ENCODE measurements at places on chromosomes 7 and 10.
A peak's percentile ranks its signal among the peaks of the same experiment; 100 is the strongest.

DNA sequence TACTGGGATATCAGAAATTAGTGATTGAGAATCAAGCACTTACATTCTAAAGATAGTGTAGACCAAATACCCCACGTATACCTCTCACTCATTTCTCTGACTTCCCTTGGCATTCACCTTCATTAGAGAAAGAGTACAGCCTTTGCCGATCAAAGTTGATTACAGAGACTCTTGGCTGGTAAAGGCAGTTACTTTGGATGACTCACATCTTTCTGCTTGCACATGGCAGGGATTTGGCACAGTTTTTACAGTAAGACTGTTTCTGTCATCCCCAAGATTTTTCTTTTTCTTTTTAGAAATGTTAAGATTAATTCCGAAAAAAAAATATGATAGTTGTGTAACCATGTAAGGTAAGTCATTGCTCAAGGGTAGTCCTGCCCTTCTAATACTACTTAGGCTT is 143.0 kb downstream of the TSPAN12 start:
- DNase-seq: no peak

DNA sequence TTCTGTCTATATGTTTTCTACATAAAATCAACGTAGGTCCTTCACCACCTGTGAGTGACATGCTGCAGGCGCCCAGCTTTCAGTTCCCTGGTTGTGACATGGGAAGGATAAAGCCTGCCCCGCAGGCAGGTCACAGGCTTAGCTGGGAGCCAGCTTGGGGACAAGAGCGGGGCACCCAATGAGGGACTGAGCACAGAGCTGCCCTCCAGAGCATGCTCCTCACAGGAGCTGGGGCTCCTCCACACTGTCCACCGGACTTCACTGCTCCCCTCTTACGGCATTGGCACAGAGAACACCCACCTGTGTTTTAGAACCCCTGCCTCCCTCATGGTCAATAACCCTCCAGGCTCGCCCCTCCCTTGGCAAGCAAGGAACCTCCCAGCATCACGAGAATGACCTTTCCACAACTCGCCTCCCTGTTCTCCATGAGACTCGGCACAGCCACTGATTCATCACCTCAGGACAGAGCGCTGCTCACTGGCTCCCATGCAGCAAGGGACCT is 187.1 kb downstream of the TNS3 start:
- DNase-seq: no peak

GRCh38 chr10:54985732-54986131 is 184.7 kb upstream of the PCDH15 start:
- DNase-seq: peak; percentile 75

DNA sequence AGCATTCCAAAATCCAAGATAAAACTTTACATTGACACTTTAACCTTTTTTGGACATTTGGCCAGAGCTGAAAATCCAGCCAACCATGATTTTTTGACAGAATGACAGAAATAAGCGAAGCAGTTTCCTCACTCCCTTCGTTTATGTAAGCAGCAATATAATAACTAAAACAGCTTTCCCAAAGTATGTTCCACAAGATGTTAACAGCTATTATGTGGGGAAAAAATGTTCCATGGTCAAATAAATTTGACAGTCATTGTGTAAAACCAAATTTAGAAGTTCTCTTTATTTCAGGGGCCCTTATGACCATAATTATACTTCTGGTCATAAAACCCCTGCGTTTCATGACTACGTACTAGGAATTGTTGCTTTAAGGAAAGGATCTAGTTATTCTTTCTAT is 416.5 kb downstream of the MAGI2 start:
- DNase-seq: no peak

- DNase-seq: peak; percentile 63
These were observed 8.0 kb downstream of the COA1 start for GRCh38 chr7:43721193-43721806.

DNA sequence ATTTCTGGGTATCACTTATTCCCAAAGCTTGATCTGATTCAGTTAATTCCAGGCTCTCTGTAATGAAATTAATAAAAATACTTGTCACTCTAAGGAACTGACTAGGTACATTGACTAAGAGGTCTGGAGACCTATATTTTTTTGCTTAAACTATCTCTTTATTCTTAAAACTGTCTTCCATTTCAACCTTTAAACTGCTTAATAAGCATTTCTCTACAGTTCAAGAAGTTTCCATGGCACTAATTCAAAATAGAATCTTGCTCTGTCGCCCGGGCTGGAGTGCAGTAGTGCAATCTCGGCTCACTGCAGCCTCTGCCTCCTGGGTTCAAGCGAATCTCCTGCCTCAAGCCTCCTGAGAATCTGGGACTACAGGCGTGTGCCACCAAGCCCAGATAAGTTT is 117.4 kb downstream of the MTPAP start:
- DNase-seq: no peak

DNA sequence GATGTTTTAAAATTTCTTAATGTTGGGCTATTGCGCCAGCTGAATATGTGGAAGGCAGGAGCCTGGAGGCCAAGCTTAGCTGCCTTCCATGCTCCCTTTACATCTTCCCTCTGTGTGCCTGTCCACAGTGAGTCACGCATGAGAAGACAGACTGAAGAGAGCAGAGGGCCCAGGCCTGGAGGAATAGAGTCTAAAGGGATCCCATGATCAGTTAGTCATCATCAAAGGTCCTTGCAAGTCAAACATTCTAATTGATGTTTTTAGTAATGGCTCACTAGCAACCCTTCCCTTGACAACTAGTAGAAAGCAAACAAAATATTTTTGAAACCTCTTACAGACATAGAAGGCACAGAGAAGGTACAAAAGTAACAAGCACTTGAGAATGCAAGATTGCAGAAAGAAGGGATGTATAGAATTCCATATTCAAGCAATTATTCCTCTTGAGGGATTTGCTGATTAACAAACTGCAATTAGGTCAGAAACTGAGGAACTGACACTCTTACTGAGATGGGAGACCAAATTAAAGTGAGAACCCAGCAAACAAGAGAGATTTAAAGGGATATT is 30.7 kb upstream of the APBB1IP start:
- no peak for DNase-seq

DNA sequence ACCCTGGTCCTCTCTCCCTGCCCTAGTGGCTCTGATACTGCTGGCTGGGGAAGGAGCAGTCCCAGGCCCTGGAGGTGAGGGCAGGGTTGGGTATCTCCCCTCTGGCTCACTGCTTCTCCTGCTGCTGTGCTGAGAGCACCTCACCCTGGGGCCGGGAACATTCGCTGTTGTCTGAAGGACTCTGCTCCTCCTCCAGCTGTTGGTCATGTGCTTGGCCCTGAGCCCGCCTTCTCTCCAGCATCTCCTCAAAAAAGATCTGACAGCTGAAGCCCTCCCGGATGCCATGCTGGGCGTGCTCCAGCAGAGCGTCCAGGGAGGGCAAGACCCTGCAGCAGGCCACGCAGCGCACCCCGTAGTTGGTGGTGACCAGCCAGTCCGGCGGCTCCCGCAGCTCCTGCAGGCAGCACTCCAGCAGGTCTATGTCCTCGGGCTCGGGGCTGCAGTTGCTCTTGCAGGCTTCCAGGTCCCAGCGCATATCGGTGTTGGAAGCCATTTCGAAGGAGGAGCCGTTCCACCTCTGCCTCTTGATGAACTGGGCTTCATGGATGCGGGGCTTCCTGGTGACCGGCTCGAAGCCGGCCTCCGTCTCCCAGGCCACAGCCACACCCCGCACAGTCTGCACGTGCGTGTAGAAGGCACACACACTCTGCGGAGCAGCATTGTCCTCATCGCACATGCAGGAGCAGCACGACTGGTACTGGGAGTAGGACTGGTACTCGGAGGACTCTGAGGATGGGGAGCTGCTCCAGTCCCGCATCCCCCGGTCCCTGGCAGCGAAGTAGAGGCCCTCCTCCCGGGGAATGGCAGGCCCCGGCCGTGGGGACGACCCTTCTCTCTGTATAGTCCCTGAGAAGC is 2.1 kb downstream of the FAM170B start:
- no peak for DNase-seq

GRCh38 chr7:115289971-115290370 is 368.1 kb downstream of the MDFIC start:
- no peak for DNase-seq

DNA sequence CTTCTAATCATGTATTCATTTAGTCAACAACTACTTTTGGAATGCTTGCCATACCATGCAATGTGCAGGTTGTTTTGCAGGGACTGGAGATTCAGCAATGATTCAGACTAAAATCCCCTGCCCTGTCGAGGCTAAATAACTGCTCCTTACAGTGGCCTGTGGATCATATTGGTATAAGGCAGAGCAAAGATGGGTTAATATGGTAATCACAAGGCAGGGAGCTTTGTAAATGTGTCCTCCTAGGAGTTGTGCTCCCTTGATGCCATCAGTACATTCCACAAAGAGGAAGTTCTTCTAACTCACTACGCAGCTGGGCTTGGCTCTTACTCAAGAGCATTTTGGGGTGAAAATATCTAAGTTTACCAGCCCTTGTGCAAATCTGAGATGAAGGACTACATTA is 614 bp upstream of the IFIT2 start:
- peak; percentile 78 for DNase-seq

DNA sequence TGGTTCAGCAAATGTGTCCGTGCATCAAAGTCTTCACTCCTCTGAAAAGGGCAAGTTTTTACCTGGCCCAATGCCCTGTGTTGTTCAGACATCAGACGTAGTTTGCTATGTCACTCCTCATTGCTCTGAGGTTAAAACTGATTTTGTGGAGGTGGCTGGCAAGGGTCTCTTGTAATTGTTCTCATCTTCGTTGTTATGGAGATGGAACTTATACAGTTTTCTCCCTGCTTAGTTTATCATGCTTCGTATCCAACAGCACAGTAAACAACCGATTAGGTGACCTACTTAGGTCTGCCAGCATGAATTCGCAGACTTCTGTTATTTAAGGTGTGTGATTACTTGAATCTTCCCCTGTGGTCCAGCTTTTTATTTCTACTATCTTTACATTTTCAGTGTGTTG is 274.1 kb upstream of the SMIM30 start:
- no peak for DNase-seq

Measured in Kasumi-1 (cell line).